ENCODE measurements at places on chromosomes 12 and 14.

DNA sequence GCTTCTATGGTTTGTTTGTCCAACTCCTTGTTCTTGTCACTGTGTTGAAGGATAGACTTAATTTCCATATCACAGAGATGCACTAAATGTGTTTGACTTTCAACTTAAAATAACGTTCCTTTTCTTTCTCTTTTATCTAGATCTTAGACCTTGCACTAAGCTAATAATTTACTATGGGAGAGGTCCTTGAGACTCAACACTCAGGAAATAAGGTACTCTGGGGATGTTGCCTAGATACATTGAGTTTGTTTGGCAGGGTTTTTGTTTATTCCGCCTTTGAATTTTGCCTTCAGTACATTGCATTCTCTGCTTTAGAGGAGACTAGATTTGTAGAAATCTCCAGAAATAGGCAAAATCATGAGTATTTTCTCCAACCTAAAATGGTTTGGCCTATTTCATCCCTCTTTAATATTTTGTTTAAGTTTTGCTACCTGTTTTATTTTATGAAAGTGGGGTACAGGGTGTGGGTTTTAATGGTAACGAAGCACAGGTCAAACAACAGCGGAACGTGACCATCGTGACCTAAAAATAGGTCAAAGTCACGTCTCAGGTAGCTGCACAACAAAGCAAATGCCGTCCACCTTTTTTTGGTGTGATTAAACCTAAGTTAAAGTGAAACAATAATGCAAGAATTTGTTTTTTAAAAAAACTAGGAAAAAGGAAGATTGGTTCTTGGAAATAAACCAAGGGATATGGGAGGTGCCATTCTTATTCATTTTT lies 115.3 kb upstream of the CPSF6 start:
- no peak for DNase-seq

GRCh38 chr12:19128485-19128884 lies 1.0 kb upstream of the PLEKHA5 start:
- DNase-seq: no peak

DNA sequence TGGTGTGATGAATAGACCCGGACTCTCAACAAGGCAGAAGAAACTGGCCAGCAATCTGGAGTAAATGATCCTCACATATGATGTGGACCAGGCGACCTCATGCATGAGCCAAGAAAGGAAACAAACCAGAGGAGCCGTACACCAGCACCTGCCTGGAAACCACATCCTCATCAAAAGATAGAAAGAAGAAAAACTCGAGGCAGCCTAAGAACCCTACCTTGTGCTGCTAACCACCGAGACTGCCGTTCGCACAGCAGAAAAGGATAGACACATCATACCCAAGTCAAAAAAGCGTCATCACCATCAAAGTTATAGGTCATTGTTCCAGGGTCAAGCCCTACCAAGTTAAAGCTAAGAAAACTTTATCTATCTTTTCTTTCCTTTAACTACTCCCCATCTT lies 66.7 kb downstream of the RESF1 start:
- no peak for DNase-seq

DNA sequence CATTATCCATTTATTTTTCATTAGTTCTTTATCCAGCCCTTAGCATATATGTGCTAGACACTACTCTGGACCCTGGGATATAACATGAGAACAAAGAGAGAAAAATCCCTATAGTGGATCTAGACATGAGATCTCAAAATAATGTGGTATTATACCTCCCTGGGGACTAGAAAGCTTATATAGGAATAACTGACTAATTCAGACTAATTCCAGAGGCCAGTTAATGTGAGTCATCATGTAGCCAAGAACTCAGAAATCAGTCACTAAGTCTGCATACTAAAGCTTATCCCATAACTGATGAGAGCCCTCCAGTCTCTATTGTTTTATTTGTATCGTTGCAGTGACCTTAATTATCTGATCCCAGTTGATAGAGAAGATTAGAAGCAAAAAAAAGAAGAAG lies 267.1 kb upstream of the RGS6 start:
- DNase-seq: no peak

DNA sequence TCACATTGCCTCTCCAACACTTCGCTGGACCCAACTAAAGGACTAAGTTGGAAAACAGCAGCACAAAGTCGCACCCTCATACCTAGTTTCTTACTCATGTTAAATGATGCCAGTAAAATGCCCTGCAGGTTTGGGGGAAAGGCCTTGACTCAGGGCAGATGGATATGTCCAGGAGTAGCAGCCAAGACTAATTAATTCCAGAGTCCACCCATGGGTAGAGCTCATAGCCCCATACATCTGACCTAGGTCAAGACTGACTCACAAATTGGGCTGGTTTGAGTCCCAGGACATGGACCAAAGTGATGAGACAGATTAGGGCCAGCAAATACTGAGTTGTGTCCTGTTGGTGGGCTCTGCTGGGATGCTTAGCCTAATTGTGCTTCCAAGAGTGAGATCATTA lies 224.0 kb upstream of the BTG1 start:
- DNase-seq: peak; percentile 75

DNA sequence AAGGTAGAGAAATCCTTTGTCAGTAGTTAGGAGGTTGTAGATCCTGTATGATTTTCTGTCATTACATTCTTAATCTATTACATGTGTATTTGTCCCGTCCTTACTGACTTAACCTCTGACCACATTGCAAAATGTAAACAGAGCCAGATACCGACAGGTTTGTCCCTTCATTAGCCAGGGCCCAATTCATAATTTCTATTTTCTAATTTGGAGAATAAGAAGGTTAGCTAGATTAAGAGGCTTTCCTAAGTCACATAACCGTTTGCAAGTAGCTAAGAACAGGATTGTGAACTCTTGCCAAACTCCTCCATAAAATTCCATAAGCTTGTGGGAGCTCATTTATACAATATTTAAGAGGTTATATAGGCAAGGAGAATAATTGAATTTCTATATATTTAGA lies 352.6 kb downstream of the RAD51B start:
- no peak for DNase-seq

- DNase-seq: no peak
Observed at GRCh38 chr12:54426690-54427089, 7.6 kb upstream of the ITGA5 start.

DNA sequence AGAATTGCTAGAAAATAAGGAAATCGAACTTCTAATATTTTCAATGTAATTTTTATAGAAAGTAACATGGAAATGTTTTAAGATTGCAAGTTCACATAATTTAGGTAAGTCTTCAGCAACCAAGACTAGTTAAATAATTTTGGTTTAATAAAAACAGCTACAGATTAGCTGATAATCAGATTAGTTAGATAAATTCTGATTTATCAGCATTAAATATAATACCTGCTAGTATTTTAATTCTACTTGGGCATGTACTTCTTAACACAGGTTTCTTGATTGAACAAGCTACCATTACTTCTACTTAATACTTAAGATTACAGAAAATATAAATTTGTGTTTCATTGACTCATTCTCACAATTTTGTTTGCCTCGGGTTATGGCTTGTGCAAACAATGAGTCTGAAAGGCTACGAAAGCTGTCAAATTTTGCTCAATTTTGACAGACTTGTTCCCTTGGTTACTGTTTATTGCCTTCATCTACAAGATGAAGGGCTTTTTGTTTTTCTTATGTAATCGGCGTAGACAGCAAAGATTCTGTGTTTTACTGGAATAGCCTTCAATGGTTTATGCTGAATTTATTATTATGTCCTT lies 116.1 kb upstream of the NUDT4 start:
- no peak for DNase-seq

DNA sequence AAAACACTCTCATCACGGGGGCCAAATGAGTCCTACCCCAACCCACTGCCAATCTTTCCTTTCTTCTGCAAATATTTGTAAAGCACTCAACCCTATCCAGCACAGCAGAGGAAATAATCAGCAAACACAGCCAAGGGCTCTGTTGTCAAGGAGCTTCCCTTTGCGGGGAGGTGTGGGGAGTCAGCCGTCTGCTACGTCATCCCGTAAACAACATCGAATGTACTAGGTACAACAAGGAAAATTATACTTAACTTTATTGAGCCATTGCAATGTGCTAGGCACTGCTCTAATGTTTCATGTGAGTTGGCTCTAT lies 22.8 kb downstream of the TMEM63C start:
- DNase-seq: no peak

- no peak for DNase-seq
Observed at GRCh38 chr12:57489157-57489641, 1.3 kb downstream of the MARS1 start.

DNA sequence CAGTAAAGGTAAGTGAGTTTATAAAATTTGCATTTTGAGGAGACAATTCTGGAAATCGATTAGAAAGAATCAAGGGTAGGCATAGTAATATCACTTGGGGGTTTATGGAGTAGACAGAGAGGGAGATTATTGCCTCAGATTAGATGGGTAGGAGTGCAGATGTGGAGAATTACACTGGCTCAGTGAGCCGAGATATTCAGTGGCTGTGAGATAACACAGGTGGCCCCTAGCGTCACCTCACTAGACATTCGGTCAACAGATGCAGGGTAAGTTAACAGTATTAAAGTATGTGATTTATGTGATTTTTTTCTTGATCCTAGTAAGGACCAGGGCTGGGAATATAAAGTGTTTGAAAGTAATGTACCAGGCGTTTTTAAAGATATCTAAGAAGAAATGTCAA lies 39.6 kb upstream of the KLRD1 start:
- DNase-seq: no peak

DNA sequence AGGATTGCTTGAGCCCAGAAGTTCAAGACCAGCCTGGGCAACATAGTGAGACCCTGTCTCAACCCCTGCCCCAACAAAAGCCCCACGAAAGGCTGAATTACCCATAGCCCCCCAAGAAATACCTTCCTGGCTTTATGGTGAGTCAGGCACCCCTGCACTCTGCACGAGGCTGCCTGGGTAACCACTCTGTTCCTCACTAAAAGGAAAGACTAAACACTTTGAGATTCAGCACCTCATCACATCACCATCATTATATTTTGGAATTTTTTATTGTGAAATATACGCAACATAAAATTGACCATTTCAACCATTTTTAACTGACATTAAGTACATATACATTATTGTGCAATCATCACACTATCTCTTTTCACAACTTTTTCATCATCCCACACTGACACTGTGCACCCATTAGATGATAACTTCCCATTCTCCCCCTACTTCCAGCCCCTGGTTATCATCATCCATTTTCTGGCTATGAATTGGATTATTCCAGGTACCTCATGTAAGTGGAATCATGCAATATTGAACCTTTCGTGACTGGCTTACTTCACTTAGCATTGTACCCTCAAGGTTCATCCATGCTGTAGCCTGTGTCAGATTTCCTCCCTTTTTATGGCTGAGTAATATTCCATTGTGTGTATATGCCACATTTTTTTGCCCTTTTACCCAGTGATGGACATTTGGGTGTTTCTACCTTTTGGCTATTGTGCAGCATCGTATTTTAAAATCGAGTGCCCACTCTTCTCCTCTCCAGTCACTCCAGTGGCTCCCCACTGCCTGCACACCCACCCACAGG lies 51.5 kb downstream of the TSPAN9 start:
- no peak for DNase-seq
